Suprapubic skin (tissue), 4 donors: ENCODE measurements at places on chromosomes 3 and 15. TPM values are rescaled to one million over a fixed set of nuclear protein-coding genes. Genes with fewer than 3 reads are reported as not detected.

DNA sequence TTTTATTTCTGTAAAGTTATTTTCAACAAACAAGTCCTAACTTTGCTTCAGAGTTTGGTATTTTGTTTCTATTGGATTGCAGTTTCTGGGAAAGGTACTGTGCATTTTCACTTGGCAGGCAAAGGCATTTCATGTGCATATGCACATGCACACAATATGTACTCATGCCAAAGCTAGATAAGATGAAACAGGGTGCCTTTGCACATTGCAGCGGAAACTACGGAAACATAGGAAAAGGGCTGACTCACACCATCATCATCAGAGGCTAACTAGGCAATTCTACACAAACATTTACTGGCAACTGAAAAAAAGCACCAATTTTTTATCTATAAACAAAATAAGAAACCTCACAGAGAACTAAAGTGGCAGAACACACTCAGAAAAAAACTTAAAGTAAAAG is 550.6 kb upstream of the NECTIN3 start:
- DNase-seq: no peak

DNA sequence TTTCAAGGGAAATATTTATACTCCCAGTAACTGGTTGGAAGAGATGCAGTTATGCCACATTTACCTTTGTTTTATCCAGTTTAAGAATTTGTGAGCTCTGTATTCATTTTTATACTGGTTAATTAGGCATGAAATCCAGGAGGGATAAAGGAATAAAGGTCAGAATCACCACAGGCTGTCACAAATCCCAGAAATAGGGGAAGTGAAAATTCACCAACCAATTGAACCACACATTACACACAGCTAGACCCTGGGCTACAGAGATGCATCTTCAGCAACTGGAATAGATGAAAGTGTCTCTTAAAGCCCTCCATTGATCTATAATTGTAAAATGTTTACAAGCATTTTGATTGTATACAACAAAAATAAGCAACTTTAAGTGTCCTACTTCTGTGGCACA is 18.5 kb downstream of the SERPINI1 start:
- DNase-seq: no peak

TEX55 gene
- not detected for total RNA-seq

AGBL1 gene
- not detected for total RNA-seq

LYZL4 gene
- total RNA-seq: not detected
